ENCODE measurements at places on chromosomes 16 and 17. TPM values are rescaled to one million over a fixed set of nuclear protein-coding genes. Genes with fewer than 3 reads are reported as not detected.
A peak's percentile ranks its signal among the peaks of the same experiment; 100 is the strongest.

The FDXR gene
- 3.0 TPM for total RNA-seq

DNA sequence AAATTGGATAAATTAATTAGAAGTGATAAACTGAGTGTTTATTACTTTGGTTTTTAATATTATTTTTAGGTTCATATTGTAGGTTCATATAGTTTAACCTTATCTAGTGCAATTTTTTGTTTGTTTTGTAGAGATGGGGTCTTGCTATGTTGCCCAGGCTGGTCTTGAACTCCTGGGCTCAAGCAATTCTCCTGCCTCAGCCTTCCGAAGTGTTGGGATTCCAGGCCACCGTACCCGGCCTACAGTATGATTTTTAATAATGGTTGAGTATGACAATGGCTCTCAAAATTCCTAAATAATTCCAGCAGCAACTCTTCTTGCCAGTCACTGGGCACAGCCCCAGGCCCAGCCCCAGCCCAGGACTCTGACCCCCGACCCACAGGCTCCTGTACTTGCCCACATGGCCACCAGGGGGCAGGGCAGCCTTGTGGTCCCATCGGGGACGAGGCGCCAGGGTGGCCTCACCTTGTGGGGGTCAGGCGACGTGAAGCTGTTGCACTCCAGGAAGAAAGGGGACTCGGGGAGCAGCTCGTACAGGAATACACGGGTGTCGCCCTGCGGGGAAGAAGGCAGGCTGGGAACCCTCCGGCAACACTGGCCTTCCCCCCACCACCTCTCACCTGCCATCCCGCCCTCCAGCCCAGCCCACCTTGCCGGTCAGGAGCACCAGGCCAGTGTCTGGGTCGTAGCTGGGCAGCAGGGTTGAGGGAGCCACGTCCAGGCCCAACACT lies 7.9 kb upstream of the PAM16 start:
- peak; percentile 85 for DNase-seq

DNA sequence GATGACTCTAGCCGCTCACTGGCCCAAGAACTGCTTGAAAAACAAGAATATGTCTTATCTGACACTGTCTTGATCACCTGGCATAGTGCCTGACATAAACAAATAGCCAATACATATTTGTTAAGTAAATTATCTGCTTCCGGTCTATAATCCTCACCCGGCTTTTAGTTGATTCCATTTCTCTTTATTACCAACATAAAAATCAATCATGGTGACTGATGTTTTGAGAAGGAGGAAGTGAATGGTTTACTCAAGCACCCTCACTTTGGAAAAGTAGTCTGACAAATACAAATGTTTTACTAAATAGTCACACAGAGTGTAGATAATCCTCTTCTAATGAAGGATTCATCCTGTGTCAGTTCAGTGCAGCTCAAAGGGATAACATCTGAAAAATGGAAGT lies 47.0 kb downstream of the SKAP1 start:
- DNase-seq: no peak

The ADAP2 gene
- total RNA-seq: 3.4 TPM

DNA sequence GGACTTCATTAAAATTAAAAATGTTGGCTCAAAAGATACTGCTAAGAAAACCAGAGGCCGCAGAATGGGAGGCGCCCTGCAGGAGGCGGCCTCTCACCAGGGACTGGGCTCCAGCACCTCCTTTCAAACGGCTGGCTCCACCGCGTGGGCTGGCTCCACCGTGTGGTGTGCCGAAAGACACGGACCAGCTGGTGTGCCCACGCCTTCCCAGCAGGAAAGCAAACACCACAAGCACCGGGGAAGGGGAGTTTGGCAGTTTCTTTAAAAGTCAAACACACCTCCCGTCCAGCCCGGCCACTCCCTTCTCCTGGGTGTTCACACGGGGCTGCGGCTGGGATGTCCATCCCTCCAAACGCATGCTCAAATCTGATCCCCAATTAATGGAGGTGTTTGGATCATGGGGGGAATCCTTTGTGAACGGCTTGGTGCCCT lies 13.9 kb downstream of the HAGH start:
- no peak for DNase-seq

DNA sequence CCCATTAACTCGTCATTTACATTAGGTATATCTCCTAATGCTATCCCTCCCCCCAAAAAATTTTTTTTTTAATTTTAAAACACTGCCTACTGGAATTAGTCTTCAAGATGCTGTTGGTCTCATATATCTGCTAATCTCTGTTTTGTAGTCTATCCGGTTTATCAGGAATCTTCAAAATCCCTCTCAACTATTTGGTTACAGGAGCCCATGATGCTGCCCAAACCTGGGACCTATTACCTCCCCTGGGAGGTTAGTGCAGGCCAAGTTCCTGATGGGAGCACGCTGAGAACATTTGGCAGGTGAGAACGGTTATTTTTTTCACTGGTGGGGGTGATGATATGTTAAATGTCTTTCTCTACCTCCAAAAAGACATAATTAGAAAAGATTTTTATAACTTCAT lies 6.9 kb downstream of the TEN1 start:
- DNase-seq: no peak
